ENCODE measurements at places on chromosomes 16 and 17.

DNA sequence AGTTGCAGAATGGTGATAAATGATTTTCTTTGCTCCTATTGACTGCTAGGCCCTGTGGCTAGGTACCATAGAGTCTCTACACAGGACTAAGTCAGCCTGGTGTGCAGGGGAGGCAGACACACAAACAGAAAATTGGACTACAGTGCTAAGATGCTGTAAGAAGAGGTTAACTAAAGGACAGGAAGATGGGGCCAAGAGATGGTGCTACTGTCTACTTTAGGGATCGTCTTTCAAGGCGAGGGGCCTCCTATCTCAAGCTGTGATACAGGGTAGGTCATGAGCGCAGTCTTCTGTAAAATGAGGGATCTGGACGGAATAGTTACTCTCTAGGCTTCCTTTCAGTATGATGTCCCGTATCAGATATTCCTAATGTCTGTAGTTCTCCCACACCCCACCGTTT lies 817 bp downstream of the NME1 start:
- DNase-seq = no peak

DNA sequence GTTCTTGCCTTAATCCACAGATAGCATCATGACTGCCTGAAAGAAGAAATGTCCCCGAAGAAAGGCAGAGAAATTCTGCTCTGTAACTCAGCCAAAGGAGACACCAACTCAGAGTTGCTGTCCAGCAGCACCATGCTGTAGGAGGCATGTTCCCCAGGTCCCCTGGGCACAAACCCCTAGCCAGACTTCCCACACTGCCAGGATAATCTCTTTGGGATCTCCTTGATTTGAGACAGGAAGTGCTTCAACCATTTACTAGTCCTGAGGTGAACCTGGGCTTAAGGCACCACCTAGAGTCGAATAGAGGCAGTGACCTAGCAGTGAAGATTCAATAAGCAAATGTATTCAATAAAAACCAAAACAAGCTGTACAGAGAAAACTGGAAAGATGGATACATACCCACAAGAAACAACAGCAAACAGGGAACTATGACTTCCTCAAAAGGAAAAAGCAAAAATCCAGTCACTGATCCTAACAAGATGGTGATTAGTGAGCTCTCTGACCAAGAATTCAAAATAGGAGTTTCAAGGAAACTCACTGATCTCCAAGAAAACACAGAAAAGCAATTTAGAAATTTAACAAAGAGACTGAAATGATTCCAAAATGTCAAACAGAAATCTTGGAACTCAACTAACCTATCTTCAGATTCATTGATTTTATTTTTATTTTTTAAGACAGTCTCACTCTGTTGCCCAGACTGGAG lies 5.7 kb downstream of the OR4D2 start:
- peak; percentile 41 for DNase-seq

GRCh38 chr17:68102318-68102758 lies 66.8 kb downstream of the KPNA2 start:
- no peak for DNase-seq

GRCh38 chr16:89200124-89200849 lies at the start of gene SLC22A31:
TSS of gene SLC22A31 (minus strand) at chr16:89200537. CDS start at chr16:89200501, 36 bp downstream.
- DNase-seq = no peak

DNA sequence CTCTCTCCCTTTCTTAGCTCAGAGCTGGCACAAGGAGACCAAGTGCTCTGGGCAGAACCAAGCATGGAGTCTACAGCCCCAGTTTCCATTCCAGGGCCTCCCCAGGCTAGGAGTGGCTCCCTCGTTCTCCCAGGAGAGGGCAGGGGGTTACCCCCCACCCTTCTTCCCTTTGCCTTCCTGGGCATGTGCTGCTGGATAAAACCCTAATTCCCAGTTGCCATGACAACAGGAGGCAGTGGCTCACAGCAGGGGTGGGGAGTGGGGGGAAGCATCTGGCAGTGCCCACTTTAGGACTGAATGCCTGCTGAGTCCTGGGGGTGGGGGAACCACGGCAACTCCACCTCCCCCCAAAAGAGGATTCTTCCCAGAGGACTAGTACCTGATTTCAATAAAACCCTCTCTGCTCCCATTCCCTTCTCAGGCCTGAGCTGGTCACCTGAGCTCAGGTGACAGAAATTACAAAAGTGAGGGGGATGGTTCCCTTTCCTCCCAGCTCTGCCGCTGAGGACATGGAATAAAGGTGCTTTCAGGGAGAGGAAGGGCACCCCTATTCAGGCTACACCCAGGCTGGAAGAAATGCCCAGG lies 1.8 kb downstream of the MPP2 start:
- no peak for DNase-seq

DNA sequence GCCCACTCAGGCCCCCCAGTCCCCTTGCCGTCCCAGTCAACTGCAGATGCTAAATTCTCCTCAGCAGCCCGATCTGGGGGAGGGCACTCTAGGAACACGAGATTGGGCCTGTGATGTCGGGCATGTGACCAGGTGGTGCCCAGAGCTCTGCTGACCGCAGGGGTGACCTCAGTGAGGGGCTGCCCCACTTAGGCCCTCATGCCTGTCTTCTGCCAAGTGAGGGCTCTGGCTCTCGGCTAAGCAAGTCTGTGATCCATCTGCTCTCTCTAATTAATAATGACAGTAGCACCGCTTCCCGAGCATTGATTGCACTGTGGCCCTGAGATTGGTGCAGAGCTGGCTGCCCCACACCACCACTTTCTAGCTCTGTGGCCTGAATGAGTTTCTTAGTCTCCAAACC lies 138.8 kb downstream of the MRM1 start:
- no peak for DNase-seq

- no peak for DNase-seq
These were observed 158.3 kb downstream of the NTN1 start for GRCh38 chr17:9179602-9180001.

GRCh38 chr17:70144260-70144846 lies 25.0 kb upstream of the KCNJ2 start:
- no peak for DNase-seq

DNA sequence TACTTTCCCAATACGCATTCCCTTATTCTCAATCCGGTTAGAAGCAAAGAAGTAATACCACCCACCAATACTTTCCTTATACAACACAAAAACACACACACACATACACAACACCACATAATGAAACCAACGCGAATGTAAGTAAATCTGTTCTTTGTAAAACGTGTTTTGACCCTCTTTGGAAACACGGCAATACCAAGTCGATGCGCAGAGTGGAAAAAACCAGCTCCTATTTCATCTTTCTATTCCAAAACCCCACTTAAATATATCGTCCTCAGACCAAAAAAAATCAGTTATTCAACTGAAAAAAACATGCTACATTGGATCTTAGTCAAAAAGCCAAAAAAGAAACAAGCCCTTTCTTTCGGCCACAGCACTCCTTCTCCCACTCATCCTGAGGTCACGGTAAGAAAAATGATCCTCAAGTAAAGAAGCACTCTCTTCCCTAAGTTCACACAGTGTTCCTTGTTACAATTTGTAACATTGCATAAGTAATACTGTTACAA lies 31.0 kb upstream of the ARL4D start:
- peak; percentile 95 for DNase-seq

DNA sequence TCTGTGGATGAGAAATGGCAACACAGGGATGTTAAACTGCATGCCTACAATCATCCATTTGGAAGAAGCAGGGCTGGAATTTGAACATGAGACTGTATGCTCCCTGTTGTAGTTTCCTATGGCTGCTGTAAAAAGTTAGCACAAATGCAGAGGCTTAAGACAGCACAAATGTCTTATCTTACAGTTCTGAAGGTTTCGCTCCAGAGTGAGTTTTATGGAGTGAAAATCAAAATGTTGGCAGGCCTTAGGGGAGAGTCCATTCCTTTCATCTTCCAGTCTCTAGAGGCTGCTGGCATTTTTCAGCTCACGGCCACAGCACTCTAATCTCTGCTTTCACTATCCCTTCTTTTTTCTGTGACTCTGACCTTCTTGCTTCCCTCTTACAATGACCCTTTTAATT lies 660.1 kb downstream of the WWOX start:
- DNase-seq = no peak

GRCh38 chr17:50831471-50831928 lies 3.9 kb upstream of the WFIKKN2 start:
- DNase-seq = no peak

GRCh38 chr17:57916925-57917858 lies 38.0 kb downstream of the CUEDC1 start:
- peak; percentile 32 for DNase-seq

GRCh38 chr17:66507103-66507923 lies 204.9 kb downstream of the PRKCA start:
- DNase-seq = no peak

DNA sequence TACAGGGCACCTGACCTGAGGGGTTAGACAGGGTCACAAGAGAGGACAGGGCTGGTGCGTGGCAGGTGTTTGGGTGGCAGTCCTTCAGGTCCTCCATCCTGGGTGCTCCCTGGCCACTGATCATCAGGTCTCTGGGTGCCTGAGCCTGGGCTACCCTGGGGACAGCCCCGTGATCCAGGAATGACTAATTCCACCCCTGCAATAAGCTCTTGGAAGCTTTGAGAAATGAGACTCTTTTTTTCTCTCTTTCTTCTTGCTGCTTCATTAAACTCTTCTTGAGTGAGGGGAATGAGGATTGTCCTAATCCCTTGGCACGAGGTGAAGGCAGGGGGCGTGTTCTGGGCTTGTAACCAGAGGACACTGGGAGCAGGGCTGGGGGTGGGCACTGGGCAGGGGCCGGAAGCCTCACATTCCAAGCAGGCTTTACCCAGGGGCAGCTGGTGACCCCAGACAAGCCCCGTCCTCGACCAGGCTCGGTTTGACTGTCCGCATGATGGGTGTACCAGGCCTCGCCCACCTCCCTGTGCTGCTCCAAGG lies 21.4 kb upstream of the SPNS2 start:
- no peak for DNase-seq

DNA sequence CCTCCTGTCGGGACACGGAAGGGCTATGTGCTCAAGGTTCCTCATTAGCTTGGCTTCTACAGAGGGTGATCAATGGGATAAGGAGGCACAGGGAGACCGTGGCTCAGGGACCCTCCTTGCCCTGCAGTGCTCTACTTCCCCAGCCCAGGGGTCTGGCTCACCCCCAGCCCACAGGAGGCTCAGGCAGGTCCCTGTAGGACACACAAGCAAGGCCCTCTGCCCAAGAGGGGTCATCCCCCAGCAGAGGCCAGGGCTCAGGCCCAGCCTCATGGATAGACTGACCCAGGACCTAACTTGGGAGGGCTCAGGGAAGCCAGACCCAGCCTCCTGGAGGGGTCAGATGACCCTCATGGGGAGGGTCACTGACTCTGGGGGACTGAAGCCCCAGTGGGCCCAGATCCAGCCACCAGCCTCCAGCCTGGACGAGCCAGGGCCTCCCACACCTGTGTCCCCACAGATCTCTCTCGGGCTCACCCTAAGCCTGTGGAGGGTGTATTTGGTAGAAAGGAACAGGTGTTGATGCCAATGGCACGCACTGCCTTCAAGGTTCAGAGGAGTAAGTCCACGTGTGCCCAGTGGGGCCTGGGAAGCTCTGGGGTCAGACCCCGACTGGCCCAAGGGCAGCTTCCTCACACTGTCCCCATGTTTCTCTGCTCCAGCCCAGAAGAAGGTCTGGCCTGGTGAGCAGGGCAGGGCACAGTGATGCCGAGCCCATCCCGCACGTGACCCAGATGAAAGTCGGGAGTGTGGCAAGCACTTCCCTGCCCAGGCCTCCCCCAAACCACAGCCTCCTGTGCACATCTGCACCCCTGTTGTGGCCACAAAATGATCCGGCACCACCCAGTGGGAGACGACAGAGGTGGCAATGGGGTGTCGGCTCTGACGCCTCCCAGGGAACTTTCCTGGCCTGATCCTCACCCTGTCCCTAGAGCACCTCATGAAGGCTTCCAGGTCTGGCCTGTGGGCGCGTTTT lies 10.9 kb upstream of the KRTAP17-1 start:
- DNase-seq = no peak

GRCh38 chr16:76297941-76298340 lies 20.7 kb downstream of the CNTNAP4 start:
- DNase-seq = no peak

- no peak for DNase-seq
These were observed 895 bp downstream of the ANKRD40CL start for GRCh38 chr17:50766222-50767023.

DNA sequence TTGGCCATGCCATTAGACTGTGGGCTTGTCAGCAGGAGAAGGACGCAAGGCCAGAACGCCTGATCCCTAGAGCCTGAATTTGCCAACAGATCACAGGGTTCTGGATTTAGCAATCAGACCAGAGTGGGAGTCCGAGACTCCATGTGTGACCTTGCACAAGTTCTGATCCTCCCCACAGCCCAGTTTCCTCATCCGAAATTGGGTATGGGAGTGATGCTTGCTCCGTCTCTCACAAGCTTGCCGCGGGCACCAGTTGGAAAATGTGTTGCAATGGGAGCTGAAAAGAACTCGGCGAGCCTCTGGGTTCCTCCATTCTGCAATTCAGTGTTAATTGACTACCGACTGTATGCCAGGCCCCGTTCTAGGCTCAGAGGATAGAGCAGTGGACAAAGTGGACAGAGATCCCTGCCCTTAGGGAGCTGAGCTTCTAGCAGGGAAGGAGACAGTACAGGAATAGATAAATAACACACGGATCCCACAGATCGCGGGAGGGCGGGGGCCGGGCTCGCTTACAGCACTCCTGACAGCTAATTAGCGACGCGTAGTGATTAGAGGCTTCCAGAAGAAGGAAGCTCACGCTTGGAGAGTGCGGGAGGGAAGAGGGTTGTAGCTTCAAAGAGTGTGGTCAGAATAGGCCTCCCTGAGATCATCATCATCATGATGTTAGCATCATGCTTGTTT lies 150.4 kb upstream of the CIBAR2 start:
- no peak for DNase-seq

- no peak for DNase-seq
These were observed 26.6 kb upstream of the NAGLU start for GRCh38 chr17:42509409-42509808.

GRCh38 chr17:17346428-17347233 lies 43.5 kb downstream of the NT5M start:
- DNase-seq = no peak

- no peak for DNase-seq
These were observed 3.3 kb downstream of the PRAC1 start for GRCh38 chr17:48718761-48719641.

DNA sequence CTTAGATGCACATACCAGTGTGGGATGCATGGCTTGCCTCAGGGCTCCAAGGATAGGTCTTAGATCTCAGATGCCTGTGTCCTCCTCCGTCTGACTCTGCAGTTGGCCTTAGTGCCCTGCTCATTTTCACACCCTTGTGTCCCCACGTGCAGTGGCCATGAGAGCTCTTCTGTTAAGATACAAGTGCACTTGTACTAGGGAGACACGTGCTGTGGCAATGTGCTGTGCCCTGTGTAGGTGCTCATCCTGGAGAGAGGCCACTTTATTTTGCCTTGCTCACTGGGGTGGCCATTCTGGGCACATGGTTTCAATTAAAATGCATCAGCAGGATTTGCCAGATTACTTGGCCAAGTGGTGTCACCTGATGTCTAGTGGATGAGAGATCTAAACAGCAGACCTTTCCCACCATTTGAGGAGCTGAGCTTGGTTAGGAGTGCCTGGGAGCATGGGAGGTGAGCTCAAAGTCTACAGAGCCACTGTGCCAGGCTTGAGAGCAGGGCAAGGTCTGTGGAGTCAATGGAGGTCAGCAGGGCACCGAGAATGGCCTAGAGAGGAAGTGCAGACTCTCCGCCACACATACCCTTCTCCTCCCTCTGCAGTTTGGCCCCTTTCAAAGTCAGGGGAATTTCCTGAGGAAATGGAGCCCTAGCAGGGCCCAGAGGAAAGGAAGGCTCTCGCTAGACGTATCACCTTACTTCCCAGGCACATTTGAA lies 25.2 kb upstream of the SMPD3 start:
- DNase-seq = no peak

GRCh38 chr16:11429823-11430222 lies 84.6 kb downstream of the RMI2 start:
- DNase-seq = no peak

- DNase-seq = no peak
These were observed 20.7 kb downstream of the TRAP1 start for GRCh38 chr16:3696425-3697218.

- DNase-seq = no peak
These were observed 23.9 kb upstream of the MEAK7 start for GRCh38 chr16:84528322-84528721.
